ENCODE measurements at places on chromosomes 12 and 14.
A peak's percentile ranks its signal among the peaks of the same experiment; 100 is the strongest.

DNA sequence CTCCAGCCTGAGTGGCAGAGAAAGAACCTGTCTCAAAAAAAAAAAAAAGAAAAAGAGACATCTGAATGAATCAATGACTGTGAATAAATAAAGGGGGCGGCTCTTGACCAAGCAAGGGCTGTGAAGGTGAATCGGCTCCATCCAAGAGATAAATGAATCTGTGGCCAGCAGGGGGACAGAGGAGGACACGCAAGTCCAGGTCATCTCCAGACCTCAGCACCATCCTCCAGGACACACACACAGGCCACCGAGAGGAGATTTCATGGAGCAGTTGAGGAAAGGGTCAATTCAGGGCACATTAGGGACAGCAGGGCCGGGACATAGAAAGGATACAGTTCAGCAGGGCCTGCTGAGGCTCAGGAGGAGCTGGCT, 21.6 kb downstream of the TRPV4 start:
- no peak for DNase-seq

- peak; percentile 19 for DNase-seq
Measured at GRCh38 chr14:76782885-76783566, 21.8 kb downstream of the VASH1 start.

- no peak for DNase-seq
Measured at GRCh38 chr12:57058454-57058853, 8.5 kb upstream of the MYO1A start.

DNA sequence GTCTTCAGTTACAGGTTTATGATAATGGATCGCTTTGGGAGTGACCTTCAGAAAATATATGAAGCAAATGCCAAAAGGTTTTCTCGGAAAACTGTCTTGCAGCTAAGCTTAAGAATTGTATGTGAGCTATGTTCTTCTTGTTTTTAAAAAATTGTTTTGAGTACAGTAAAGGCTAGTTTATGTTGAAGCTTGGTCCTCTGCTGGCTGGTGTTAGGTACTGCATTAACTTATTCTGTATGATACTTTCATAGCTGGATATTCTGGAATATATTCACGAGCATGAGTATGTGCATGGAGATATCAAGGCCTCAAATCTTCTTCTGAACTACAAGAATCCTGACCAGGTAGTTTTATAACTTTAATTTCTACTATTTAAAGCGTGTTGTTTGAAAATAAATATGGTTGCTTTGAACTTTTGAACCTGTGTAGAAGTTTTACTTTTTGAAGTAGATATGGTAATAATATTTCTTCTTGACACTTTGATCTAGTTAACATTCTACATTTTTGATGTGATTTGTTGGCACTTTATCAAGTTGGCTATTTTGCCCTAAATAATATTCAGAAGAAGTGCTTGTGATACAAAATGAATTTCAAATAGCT, 55.7 kb downstream of the VRK1 start:
- DNase-seq = peak; percentile 54
